ENCODE measurements at places on chromosomes 11 and 22. TPM values are rescaled to one million over a fixed set of nuclear protein-coding genes. Genes with fewer than 3 reads are reported as not detected.

The VSTM5 gene
- 0.37 TPM for total RNA-seq

The TRIM34 gene
- total RNA-seq = 2.3 TPM

The RFPL2 gene
- 0.12 TPM for total RNA-seq

The C11orf91 gene
- 1.7 TPM for total RNA-seq

The EXPH5 gene
- total RNA-seq = 3.5 TPM

DNA sequence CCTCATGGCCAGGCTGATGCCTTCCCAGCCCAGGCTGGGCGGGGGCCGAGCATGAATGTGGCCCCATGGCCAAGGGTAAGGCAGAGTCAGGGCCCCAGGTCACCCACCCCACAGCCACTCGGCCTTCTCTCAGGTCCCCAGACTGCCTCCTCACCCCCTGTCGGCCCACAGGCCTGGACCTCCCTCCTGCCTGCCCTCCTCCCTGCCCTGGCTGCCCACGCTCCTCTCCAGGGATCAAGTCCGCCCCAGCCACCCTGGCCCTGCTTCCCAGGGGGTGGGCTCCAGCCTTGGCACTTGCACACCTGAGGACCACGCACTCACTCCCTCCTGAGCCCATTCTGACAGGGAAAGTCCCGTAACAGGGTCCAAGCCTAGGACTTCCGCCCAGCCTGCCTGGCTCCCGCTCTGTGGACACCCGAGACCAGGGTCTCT lies 37.8 kb upstream of the TH start:
- peak; percentile 8 for DNase-seq

DNA sequence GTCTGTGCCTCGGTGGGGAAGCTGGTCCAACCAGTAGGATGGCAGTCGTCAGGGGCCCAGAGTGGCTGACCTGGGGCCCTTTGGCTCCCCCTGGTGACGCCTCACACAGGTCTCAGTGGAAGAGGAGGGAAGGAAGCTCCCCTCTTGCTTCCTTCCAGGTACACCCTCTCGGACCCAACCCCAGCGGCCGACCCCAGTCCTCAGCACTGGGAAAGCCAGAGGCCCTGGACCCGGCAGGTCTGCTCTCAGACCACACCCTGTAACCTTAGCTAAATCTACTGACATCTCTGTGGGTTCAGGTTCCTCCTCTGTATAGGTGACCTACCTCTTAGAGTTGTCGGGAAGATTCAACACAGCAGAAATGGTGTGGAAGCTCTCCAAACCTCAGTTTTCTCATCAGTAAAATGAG lies 3.4 kb upstream of the SCUBE1 start:
- peak; percentile 65 for DNase-seq

GRCh38 chr22:45124176-45124847 lies 39.4 kb upstream of the NUP50 start:
- DNase-seq = no peak
